ENCODE measurements at places on chromosomes 13 and 19.

DNA sequence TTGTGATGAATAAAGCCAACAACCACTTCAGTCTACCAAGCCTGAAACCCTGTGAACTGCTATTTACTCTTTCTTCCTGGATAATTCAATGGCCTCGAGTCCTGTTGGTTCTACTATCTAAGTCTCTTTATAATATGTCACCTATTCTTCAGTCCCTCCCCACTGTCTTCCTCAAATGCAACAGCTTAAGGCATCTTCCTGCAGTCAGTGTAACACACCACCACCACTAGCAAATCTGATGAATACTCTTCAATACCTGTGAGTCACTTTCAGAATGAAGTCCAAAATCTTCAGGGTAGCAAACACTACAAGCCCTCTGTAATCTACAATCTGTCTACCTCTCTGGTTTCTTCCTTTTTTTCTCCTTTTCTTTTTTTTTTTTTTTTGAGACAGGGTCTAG, 32.9 kb downstream of the ZDHHC20 start:
- DNase-seq, result no peak

DNA sequence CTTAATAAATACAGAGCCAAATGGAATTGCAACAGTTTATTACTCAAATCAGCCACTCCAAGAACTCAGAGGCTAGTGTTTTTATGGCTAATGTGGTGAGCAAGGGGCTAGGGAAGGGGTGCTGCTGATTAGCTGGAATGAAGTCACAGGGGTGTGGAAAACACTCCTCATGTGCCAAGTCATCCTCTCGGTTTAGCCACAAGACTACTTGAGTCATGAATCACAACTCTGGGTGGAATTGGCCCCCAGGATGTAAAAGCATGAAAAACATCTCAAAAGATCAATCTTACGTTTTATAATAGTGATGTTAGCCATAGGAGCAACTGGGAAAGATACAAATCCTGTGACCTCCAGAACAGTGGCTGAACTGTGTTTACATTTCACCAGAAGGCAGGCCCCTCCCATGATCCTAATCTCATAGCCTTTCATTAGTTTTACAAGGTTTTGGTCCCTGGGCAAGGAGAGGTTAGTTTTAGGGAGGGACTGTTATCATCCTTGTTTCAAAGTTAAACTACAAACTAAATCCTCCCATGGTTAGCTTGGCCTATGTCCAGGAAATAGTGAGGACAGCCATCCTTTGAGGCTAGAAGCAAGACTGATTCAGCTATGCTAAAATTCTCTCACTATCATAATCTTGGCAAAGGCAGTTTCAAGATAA, 2020.1 kb upstream of the PCDH20 start:
- DNase-seq, result peak; percentile 100

DNA sequence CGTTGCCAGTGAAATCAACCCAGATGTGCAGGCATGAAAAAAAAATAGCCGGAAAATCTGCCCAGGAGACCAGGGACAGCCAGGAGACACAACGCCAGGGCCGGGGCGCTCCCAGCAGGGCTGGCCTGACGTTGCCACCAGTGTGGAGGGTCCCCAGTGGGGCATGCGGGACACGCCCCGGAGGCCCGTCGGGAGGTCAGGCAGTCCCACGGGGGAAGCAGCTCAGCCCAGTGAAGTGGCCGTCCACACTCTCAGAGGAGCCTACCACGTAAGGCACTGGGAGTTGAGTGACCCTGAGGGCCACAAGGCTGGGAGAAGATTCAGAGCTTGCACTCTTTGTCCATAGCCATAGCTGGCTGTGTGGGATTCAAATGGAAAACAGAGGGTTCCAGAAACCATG, 53.2 kb upstream of the GAS6 start:
- no peak for DNase-seq

GRCh38 chr19:46033401-46033800, 7.4 kb downstream of the IGFL4 start:
- DNase-seq, result no peak

DNA sequence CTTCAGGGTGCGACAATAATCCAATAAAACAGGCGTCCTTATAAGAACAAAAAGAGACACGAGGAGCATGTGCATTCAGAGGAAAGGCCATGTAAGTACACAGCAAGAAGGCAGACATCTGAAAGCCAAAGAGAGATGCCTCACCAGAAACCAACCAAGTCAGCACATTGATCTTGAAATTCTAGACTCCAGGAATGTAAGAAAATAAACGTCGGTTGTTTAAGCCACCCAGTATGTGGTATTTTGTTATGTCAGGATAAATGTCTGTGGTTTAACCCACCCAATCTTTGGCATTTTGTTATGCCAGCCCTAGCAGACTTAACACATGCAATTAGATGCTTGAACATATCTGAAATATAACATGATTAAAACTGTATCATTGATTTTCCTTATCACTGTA, 452.0 kb downstream of the SLITRK6 start:
- peak; percentile 31 for DNase-seq

- DNase-seq, result no peak
Measured at GRCh38 chr13:50466456-50466855, 377.0 kb downstream of the DLEU7 start.

DNA sequence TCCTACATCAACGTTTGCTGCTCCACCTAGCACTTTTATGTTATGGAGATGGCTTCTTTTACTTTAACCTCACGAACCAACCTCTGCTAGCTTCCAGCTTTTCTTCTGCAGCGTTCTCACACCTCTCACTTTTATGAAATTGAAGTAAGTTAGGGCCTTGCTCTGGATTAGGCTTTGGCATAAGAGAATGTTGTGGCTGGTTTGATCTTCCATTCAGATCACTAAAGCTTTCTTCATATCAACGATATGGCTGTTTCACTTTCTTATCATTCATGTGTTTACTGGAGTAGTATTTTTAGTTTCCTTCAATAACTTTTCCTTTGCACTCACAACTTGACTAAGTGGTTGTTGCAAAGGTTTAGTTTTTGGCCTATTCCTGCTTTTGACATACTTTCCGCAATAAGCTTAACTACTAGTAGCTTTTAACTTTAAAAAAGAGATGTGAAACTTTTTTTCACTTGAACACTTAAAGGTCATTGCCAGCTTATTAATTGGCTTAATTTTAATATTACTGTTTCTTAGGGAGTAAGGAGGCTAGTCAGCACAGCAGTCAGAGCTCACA, 60.0 kb upstream of the SPRY2 start:
- DNase-seq, result no peak

DNA sequence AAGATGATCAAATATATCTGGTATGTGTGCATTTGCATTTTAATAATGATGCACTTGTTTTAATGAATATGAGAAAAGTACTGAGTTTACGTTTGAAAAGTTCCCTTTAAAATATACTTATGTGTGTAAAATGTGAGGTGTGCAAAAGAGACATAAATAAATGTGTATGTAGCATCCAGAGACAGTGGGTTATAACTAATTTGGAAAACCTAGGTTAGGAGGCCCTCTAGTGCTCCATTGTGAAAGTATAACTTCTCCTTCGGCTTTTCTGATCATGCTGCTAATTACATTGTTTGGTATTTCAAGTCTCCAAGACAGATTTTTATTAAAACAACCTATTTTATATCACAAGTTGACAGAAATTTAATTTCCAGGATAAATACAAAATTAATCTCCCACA, 30.1 kb downstream of the SCEL start:
- peak; percentile 33 for DNase-seq

- DNase-seq, result peak; percentile 46
Measured at GRCh38 chr13:21670006-21670882, 629 bp upstream of the FGF9 start.

DNA sequence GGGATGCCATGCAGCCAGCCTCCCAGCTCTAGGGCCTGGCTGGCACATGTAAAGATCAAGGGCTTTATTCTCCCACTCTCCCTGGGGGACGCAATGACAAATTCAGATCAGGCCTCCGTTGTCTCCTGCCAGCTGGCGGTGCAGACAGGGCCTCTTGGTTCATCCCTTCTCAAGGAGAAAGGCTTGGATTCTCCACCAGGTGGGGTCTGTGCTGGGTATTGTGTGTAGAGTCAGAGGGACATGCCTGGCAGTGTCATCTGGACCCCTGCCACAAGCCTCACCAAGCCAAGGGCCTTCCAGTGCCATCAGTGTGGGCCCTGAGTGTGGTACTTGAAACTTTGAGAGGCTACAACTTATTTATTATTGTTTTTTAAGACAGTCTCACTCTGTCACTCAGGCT, 8.4 kb upstream of the PTPRS start:
- DNase-seq, result no peak

- peak; percentile 88 for DNase-seq
Measured at GRCh38 chr19:45670670-45671453, 2.8 kb downstream of the GIPR start.

DNA sequence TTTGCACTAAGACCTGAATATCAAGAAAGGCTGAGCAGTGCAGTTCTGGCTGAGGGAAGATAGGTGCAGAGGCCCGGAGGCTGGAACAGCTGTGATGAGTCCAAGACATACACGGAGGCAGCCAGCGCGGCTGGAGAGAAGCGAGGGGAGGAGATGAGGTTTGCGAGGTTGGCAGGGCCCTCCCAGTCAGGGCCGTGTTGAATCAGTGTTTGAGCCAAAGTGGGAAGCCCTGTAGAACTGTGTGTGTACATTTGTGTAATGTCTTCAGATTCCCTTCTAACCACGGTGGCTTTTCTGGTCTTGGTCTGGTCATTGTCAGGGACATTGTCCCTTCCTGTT, 34.9 kb downstream of the PAK4 start:
- DNase-seq, result peak; percentile 50

GRCh38 chr19:38655148-38655824, 7.8 kb downstream of the ACTN4 start:
- no peak for DNase-seq

- DNase-seq, result no peak
Measured at GRCh38 chr13:25692099-25692498, 320.3 kb downstream of the ATP8A2 start.

GRCh38 chr19:51566489-51567100, 4.5 kb upstream of the ZNF175 start:
- DNase-seq, result peak; percentile 10
